Tongue (tissue), 3 donors: ENCODE measurements at places on chromosomes 5 and 9. TPM values are rescaled to one million over a fixed set of nuclear protein-coding genes. Genes with fewer than 3 reads are reported as not detected.
A peak's percentile ranks its signal among the peaks of the same experiment; 100 is the strongest.

DNA sequence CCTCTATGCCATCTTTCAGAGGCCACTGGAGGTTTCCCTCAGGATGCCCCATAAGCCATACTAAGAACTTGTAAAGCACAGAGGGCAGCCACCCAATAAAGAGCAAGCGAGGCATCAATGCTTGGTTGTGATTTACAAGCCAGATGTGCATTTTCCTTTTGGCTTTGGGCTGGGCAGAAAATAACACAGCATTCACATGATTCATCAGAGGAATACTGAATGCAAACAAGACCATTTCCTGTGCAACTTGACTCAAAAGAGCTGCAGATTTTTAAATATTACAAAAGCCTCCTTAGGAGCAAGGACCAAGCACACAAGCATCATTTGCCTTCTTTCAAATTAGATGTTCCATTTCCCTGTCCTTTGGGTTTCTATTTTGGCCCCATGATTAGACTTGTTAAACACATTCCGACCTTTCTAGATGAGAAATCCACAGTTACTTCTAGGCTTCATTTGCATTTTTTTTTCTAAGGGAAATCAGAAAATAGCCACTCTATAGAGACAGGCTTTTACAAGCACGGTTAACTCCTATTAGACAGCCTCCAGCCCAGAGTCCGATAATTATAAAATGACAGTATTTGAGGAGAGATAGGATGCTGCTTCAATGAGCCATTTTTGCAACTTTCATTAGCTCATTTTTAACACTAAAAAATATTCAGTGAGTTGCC lies 207.8 kb downstream of the SEMA5A start:
- DNase-seq, result no peak

DNA sequence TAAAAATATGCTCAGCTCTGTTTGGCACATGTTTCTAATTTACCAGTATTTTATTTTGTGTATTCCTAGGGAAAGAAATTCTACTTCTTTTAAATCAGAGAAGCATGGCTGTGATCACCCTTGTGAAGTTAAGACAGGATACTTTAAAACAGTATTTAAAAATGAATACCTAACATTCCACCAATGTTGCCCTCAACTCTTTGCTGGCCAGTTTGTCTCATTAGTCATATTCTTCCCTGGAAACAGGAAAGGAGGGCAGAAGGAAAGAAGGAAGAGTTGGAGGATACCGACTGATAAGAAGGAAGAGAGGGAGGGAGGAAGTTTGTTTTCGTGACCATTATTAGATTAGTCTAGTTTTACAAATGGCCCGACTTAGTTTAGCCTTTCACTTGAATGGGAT lies 137.4 kb downstream of the PLK2 start:
- DNase-seq, result no peak

- no peak for DNase-seq
Observed at GRCh38 chr5:171428168-171428696, 8.8 kb downstream of the FGF18 start.

GRCh38 chr9:117028103-117028858 lies 341.2 kb downstream of the TRIM32 start:
- DNase-seq, result peak; percentile 91

- DNase-seq, result no peak
Observed at GRCh38 chr9:108377881-108378280, 477.9 kb downstream of the ACTL7B start.

- no peak for DNase-seq
Observed at GRCh38 chr5:665541-665955, 27.6 kb downstream of the TPPP start.

DNA sequence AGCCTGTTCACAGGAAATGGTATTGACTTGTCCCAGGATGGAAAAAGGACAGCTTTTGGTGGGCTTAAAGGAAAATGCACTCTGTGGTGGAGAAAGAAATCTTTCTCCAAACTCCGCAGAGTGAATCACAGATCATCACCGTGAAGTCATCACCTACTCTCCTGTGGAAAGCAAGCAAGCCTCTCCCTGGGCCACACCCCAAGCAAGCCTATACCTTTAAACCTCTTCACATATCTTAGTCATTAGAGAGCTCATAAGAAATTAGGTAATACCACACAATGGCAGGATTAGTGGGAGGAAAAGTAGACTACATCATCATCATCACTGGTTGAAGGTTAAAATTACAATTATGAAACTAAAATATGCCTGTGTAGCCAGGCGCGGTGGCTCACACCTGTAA lies 23.2 kb downstream of the TLE1 start:
- DNase-seq, result no peak

DNA sequence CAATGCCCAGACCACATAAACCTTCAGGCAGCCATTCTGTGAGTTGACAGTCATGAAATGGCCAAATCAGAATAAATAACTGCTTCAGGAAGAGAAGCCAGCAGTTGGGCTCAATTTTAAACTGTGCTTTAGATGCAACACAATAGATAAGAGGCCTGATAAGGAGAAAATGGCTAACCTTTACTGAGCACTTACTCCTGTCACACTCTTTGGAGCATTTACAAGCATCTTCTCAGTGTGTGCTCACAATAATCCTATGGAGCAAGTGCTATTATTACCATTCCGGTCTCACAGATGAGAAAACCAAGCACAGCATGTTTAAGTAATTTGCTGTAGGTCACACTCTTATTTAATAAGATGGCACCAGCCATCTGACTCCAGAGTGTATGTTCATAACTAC lies 11.5 kb upstream of the SH3RF2 start:
- DNase-seq, result no peak

GRCh38 chr5:58087123-58087522 lies 372.8 kb downstream of the PLK2 start:
- peak; percentile 34 for DNase-seq

- peak; percentile 55 for DNase-seq
Observed at GRCh38 chr9:37921546-37922300, 17.8 kb upstream of the SLC25A51 start.

GRCh38 chr5:38585816-38586215 lies 29.4 kb upstream of the LIFR start:
- DNase-seq, result no peak

- no peak for DNase-seq
Observed at GRCh38 chr9:80811656-80812055, 877.7 kb downstream of the TLE1 start.

GRCh38 chr5:131265311-131265803 lies 1.5 kb downstream of the CDC42SE2 start:
- DNase-seq, result peak; percentile 11

DNA sequence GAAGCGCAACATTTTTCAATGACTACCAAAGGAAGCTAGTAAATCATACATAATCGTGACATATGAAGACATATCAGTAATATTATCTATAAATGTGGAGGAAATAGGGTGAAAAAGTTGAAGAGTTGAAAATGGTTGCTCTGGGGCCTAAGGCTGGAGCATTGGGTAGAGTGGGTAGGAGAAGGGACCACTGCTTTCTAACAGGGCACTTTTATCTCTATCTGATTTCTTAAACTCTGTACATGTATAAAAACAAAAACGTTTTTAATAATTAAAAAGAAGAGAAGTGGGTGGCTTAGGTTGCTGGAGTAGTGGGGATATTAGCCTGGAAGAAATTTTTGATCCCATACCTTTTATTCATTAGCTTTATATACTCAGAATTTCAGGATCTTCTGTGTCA lies 44.2 kb upstream of the ITGA1 start:
- DNase-seq, result no peak

Gene GDNF
- total RNA-seq, result 4.0 TPM

Gene PLAA
- 39.9 TPM for total RNA-seq

Gene ACTBL2
- not detected for total RNA-seq

Gene CHSY3
- 7.6 TPM for total RNA-seq

Gene INSL4
- total RNA-seq, result not detected

Gene FOXD4L5
- total RNA-seq, result not detected

Gene DYNC2I2
- total RNA-seq, result 37.0 TPM
